ENCODE measurements at places on chromosomes 3 and 15.

GRCh38 chr3:104909198-104909597, 457.5 kb upstream of the ALCAM start:
- DNase-seq: peak; percentile 65

DNA sequence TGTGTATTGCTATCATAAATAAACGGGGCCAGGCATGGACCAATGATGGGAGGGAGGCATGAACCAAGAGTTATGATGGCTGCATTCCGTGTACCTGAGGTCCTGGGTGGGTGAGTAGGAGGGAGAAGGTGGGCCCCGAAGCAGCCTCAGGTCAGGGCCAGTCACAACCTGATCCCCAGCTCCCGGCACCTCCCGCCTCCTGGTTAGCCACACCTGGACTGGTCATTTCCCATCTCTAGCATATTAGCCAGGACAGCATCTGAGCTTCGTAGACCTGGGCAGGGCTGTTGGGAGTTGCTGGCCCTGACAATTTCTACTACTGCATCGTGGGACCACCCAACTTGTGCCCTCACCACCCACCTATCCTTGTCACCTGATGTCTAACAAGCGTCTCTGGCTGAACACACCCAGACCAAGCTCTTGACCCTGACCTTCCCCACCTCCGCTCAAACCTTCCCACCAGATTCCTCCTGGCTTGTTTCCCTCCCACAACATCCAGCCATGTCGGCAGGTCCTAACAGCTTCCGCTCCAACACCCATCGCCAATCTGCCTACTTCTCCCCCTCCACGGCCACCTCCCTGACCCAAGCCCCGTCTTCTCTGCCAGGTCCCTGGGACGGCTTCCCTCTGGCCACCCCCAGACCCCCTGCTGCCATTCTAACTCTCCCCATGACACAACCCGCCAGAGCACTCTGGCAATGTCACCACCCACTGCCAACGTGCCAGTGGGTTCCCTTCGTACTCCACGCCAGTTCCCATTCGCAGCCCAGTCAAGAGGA, 133.8 kb upstream of the IQSEC1 start:
- DNase-seq: no peak

DNA sequence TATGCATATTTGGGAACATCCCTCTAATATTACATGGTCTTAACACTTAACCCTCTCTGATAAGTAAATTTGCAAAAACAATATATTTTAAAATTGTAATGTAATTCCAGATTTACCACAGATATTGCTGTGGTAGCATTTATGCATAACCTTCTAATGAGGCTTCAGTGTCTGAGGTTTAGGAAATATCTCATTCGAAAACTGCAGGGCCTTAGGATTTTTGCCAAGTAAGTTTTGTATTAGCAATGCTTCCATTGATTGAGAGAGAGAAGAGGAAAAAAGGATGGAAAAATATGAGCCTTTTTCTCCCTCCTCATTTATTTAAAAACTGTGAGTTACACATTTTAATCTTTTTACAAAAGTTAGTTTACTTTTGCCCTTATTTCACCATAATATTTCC, 294.6 kb downstream of the EPHA3 start:
- DNase-seq: peak; percentile 36

DNA sequence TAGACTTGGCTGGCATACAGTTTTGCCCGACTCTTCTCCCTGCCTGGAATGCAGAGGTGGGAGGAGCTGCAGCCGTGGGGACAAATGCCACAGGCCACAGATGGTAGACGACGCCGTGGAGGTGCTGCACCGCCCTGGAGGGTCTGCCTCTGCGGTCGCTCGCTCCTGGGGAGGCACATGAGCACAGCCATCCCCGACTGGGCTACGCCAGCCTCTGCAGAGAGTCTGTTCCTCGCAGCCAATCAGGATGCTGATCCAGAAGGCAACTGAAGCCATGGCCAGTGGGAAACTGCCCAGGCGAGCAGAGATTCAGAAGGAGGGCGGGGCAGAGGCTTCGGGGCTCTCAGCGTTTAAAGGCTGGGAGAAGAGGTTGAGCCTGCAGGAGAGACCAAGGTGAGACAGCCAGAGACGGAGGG, 11.9 kb upstream of the LRRC15 start:
- no peak for DNase-seq

DNA sequence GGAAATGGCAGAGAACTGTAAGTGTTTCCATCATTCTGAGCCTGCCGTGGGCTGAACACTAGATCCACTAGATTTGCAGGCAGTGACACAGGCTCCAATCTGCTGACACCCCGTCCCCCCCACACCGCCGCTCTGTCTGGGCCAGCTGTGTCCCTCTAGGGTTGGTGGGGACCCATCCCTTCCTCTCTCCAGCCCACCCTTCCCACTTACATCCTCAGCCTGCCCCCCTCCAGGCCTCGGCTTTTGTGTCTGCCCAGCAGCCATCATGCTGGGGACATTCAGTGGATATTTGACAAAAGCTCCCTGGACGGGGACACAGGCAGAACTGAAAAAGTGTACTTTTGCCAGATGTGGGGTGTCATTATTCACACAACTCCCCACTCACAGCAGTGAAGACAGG, 10.7 kb upstream of the LRRK1 start:
- no peak for DNase-seq

GRCh38 chr3:182490596-182491491, 302.5 kb upstream of the ATP11B start:
- peak; percentile 46 for DNase-seq

- DNase-seq: peak; percentile 66
These were observed 57.0 kb upstream of the MCTP2 start for GRCh38 chr15:94174399-94174802.

- peak; percentile 75 for DNase-seq
These were observed 23.2 kb upstream of the TATDN2 start for GRCh38 chr3:10224794-10225665.

GRCh38 chr3:31918179-31919150, 62.6 kb downstream of the OSBPL10 start:
- DNase-seq: no peak

GRCh38 chr3:94362393-94362792, 299.5 kb downstream of the NSUN3 start:
- DNase-seq: no peak

DNA sequence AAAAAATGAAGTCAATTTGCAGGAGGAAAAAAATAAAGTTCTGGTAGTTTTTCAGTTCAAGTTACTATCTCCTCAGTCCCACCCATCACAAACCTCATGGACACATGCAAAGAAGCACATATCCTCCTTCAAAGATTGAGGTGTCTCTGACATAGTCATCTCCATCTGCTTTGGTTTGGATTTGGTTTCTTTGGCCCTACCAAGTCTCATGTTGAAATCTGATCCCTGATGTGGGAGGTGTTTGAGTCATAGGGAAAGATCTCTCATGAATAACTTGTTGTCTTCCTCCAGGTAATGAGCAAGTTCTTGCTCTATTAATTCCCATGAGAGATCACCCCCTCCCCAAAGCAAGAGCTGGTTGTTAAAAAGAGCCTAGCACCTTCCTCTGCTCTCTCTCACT, 446.8 kb downstream of the IGSF11 start:
- no peak for DNase-seq

- DNase-seq: no peak
These were observed 45.0 kb downstream of the COPS2 start for GRCh38 chr15:49110158-49110944.

DNA sequence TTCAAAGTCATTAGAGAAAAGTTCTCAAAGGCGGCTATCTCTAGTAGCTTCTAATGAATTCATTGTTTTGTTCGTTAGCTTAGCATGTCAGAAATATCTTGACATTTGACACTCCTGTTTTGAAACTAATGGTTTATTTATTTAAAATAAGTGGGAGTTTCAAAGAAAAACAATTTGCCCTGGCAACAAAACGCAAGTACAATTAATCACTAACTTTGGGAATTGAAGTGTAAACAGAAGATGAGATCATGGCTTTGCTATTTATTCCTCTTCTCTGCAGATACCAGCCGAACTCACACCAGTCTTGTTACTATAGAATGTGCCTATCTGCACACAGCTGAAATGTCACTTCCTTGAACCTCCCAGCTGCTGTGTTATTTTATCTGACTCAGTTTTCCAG, 27.5 kb downstream of the MASP1 start:
- DNase-seq: peak; percentile 75

DNA sequence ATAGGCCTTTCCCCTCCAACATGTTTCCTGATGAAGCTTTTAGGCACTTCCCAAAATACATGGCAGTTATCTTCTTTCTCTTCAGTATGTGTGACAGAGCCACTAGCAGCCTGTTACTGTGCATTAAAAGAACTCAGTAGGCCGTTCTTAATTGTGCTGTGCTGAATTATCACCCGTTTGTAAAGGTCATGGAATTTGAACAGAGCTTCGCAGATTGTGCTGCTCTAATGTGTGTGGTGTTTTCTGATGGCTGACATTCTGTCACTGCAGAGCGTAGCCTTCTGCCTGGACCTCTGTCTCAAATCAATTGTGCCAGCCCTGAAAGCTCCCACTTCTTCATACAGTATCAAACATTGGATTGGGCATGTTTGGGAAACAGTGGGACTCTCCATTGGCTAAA, 111.3 kb downstream of the C3orf70 start:
- no peak for DNase-seq

GRCh38 chr15:53644660-53645059, 114.8 kb downstream of the WDR72 start:
- DNase-seq: no peak

DNA sequence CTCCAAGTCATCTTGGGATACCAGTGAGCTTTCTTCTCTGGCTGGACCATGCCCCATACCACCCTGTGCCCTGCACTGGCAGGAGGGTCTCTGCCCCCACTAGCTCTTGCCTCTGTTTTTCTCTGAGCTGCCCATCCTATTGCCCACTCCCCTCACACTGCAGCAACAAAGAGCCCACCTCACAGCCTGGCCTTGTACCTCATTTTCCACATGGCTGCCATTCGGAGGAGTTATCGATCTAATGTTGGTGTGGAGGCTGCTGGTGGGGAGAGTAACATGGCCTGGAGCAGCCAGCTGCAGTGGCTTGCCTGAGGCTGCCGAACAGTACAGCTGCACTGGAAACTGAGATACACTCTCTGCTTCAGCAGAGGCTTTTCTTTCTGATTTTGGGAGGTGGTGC, 65.7 kb upstream of the AGBL1 start:
- DNase-seq: no peak

DNA sequence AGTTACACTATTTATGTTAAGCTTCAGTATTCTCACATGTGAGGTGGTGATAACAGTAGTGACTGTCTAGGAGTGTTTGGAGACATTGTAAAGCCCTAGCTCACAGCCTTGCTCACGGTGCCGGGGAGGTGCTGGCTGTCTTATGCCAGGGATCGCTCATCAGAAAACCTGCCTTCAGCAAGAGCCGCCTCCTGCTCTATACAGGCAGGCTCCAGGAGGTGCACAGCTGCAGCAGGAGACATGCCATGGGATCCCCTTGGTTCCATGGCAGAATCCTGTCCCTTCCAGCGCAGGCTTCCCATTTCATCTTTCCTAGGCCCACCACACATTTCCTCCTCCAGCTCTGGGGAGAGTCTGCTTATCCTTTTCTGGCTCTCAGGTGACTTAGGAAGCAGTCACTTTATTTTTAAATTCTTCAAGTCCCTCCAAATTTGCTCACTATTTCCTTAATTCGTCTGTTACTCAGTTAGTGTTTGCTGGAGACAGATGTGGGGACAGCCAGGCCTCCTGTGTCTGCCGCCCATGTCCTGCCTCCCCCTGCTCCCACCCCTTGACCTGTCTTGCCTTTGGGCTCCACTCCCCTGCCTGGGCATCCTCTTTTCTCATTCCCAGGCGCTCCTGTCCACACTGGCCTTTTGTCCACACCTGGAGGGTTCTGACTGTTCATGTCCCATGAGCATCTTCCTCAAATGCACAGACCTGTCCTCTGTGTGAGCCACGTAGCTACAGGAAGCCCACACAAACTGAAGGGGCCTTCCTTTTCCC, 31.7 kb downstream of the SLCO2A1 start:
- no peak for DNase-seq

GRCh38 chr3:33034601-33035000, 62.3 kb downstream of the GLB1 start:
- DNase-seq: no peak

GRCh38 chr15:72168808-72169190, 28.8 kb downstream of the GRAMD2A start:
- no peak for DNase-seq

DNA sequence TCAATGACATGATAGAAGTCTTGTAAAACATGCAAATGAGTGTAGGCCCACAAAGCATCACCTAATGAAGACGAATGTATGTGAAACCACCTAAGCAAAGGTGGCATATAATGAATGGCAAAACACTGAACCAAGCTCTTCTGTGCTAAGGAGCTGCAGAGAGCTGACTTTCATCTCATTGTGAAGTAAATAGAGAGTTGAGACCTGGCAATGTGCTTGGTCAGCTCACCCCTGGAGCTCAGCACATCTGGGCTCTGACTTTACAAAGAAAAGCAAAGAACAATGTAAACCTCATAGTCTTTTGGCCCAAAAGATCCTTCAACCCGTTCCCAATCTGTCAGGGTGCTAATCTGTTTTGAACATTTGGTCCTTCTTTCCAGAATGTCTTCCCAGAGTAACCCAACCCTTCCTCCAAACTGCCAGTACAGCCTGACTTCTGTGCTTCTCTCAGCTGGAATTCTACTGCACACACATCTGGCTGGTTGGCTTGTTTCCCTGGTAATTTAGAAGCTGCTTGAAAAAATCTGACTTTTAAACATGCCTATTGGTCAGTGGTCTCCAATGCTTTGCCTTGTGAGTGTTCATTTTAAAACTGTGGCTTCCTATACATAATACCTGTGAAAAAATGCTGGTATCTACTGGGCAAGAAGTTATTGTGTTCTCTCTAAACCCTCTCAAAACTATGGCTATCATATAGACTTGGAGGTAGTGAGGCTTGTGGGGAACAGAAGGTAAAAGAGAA, 101.7 kb downstream of the CD200R1L start:
- DNase-seq: no peak

DNA sequence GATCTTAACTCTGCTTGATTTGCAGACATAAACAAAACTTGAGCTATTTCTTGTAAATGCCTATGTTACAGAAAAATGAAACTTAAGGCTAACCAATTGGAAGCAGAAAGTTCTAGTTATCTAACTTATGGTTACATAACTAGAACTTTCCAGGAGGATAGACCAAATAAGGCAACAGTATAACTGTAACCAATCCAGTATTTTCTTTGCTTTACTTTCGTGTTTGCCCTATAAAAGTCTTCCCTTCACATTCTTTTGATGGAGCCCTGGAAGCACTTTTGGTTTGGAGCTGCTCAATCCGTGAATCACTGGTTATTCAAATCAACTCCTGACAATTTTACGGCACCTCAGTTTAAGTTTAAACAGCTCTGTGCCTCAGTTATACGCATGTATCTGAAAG, 164.6 kb downstream of the SUCLG2 start:
- no peak for DNase-seq

- peak; percentile 45 for DNase-seq
These were observed 2.5 kb upstream of the RFTN1 start for GRCh38 chr3:16515885-16516420.

All from fibroblast of skin of scalp (primary cell).